Activated CD4-positive, alpha-beta T cell treated with anti-CD3 and anti-CD28 coated beads, Interleukin-2, amount 10 ng/mL, durations not matched to agents 7 days and 5 days (primary cell): ENCODE measurements at places on chromosomes 5 and 9.

DNA sequence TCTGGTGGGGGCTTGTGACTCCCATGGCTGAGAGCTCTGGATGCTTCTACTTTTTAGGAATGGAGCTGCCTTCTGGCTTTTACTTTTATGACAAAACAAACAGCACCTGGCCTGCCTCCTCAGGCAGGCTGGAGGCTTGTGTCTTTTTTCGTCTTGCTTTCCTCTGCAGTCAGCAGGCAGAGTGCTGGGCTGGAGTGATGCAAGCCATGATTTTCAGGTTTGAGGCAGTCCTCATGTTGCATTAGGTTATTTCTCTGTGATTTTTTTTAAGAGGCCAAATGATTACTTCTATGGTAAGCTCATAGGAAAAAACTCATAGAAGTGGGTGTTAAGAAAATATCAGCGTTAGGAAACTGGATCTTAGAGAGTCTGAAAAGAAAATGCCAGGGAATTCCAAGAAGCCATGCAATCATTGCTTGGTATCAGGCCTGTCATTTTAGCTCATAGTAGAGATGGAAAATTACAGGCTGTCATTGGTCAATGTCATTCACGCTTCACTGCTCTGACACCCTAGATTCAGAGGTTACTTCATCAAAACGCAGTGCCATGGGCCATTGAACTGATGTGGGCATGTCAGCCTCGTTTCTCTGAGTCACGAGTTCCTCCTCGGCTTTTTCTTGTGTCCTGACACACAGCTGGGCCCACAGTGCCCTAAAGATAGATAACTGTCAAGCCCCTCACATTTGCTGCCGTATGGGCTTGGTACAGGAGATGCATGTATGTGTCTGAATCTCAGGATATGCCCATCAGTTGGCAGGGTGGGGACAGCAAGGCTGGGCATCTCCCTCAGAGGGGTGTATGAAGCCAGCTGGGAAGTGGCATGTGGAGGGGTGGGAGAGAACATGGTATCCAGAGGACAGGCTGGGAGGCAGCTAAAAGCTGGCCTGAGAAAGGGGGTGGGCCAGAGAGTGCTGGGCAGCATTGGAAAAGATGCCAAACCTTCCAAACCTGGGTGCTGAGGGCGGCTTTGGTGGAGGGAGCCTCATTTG is 151.8 kb downstream of the HSPA4 start:
- no peak for DNase-seq

DNA sequence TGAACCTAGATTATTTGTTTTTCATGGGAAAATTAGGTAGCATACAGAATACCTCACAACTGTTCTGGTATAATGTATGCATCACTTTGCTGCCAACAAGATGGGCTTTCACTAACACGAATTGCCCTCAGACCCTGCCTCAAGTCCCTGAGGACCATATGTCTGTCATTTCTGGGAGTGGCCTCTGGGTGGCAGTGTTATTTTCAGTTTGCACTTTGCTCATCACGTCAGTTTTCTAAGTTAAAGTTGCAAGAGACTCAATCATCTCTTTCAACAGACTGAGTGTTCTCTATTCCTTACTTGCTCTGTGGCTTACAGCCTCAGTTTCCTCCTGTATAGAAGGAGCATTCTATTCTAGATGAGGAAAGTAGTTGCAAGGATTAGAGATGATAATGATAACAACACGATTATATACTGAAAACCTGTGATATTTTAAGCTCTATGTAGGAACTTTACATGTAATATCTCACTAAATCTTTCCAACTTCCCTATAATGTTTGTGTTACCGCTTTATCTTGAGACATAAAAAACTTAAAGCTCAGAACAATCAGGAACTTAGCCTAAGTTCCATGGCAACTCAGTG is 55.7 kb downstream of the TSSK1B start:
- peak; percentile 67 for DNase-seq

- DNase-seq = no peak
Measured at GRCh38 chr5:146880966-146881365, 2.4 kb upstream of the PPP2R2B start.

- DNase-seq = no peak
Measured at GRCh38 chr5:174798551-174798951, 74.2 kb downstream of the MSX2 start.

DNA sequence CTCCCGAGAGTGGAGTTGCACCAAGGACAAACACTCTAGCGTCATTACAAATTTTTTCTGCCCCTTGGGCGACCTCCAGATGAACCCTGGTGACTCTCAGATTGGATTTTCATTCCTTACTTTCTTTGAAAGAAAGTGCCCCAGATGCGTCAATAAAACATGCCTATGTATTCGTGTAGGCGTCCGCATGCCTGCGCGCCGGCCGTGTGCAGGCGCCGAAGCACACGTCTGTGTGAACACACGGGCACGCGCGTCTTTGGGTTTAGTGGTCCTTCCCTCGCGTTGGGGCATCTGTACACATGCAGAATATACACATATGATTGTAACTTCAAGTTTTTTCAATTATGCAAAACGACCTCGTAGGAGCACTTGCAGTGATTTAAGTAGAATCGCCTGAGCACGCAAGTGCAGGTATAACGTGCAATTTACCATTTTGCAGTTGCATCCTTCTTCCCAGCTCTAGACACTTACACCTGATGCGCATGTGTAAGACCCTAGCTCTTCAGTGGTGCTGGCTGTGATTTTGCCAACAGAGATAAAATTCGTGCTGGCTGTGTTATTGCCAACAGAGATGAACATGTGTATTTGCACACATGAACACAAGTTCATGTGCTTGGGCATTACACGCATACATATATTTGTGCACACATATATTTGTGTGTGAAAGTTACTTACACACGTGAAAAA is 1.9 kb upstream of the LHX2 start:
- DNase-seq = no peak

DNA sequence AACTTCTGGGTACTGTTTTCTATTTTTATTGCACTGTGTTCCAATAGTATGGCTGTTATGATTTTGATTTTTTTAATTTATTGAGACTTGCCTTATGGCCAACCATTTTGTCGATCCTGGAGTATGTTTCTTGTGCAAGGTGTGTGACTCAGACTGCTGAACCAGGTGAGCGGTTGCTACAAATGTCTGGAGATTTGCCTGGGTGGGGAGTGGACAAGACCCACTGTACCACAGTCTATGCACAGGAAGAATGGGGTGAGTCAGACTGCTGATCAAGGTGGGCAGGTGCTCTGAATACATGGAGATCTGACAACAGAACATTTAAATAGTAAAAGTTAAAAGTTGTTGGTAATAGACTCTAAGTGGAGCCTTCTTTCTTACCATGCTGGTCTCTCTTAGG is 609.2 kb downstream of the CSNK1G3 start:
- DNase-seq = no peak

DNA sequence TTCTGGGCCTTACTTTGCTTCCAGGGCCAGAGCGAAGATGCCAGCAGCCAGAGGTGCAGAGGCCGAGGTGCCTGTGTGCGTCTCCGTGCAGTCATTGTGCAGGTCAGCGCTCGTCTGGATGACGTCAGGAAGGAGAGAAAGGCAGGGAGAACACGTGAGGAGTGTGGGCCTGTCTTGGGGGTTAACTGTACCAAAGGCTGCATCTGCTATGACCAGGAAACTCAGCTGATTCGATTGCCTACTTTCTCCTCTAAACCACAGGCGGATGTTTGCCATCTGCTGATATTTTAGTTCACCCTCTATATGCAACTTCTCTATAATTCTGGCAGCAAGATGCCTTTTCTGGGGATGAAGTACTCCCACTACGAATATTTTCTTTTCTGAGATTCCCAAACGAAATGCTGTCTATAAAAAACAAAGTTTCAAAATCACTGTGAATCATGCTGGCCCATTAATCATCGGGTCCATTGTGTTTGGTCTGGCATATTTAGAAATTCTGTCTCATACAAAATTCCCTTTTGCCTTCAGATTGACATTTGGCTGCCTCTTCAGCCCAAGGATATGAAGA is 24.8 kb downstream of the PCSK1 start:
- DNase-seq = no peak

GRCh38 chr9:24608599-24608998 is 62.9 kb upstream of the IZUMO3 start:
- no peak for DNase-seq

GRCh38 chr5:172450453-172450852 is 3.9 kb downstream of the SH3PXD2B start:
- DNase-seq = no peak

DNA sequence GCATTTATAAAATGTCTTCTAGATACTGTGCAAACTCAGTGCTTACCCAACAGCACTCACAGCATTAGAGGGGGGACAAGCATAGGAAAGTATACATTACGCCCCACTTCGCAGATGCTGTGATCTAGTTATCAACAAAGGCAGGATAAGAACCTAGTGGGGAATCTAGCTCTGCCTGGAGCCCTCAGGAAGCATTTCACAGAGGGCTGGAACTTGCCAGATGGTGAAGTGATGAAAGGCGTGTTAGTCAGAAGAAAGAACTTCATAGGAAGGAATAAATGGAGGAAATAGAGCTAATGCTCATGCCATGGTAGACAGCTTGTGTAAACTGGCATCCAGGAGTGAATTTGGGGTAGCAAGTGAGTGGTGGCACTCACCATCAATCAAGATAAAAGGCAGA is 25.8 kb downstream of the DIRAS2 start:
- no peak for DNase-seq

GRCh38 chr5:142391058-142391845 is 66.4 kb upstream of the SPRY4 start:
- no peak for DNase-seq

- no peak for DNase-seq
Measured at GRCh38 chr9:29974197-29974596, 2400.9 kb upstream of the C9orf72 start.

DNA sequence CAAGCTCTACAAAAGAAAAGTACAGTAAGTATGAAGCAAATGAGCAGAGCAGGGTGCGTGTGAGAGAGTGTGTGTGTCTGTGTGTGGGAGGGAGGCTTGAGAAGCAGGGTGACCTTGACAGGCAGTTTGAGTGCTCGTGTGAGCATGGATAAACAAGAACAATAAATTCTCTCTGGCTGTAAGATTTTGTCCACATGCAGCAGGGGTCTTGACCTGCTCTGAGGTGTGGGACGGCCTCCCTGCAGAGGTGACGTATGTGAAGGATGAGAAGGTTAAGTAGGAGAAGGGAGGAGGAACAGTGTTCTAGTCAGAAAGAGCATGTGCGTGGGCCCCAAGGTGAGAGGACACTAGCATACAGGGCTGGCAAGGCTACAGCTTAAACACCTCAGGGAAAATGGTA is 49.0 kb downstream of the SPTLC1 start:
- DNase-seq = no peak

GRCh38 chr9:27817747-27818146 is 244.5 kb upstream of the C9orf72 start:
- no peak for DNase-seq

DNA sequence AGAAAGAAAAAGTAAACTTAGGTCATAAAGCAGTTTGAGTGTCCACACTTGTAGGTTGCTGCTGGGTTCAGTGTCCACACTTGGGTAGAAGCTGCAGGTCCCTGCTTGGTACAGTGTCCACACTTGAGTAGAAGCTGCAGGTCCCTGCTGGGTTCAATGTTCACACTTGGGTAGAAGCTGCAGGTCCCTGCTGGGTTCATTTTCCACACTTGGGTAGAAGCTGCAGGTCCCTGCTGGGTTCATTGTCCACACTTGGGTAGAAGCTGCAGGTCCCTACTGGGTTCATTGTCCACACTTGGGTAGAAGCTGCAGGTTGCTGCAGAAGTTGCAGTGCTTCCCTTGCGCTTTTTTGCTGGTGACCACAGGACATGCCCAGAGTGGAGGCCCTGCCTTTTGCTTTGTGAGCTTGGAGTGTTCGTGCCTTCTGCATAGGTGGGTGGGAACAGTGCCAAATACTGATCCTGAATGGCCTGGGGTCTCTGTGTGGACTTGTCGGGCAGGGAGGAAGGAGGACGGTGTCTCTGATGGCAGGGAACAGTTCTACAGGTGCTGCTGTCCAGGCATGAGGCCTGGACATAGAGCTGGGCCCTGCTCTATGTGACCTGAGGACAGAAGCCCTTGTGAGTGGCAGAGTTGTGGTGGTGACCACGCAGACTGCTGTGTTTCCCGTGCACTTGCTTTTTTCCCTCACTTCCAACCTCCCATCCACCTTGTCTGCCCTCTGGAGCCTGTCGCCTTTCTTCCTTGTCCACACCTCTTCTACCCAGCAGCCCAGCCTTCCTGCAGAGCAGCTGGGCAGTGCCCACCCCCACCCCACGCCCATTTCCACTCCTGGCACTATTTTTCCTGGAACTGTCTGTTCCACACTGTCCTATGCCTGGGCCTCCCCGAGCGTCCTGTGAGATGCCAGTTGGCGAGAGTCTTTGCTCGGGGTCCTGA is 120.8 kb downstream of the EHMT1 start:
- no peak for DNase-seq
